NCI-H2081 (cell line): ENCODE measurements at places on chromosomes 16 and 17.

DNA sequence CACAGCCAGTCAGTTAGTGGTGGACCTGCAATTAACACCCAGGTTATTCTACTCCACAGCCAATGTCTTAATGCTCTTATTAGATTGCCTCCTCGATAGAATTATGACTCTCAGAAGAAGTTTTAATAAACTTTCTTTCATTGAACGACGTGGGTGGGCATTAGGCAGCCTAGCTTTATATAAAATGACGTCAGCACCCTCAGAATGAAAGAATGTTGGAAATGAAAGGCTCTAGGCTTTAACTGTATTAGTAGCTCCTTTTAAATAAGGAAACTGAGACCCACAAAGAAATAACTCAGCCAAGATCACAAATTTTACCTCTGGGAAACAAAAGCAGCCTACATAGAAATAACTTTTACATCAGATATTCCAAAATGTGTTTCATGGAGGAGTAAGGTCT is 91.3 kb upstream of the CLEC3A start:
- no peak for DNase-seq

DNA sequence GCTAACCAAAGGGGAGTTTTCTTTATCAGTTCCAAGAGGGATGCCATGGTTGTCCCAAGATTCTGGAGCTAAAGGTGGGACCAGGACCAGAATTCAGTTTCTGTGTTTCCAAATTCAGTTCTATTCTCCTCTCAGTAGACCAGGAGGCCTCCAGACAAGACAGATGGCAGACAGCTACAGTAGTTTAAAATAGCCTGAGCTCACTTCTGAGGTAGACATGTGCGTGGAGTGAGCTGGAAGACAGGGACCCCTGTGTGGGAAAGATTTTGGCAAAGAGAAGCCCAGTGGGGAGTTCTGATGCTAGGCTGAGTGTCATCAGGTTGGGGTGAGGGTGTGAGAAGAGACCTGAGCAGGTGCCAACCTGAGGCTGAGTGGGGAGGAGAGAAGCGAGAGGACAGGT is 95.4 kb downstream of the PRKCB start:
- DNase-seq, result no peak

GRCh38 chr17:27379888-27380533 is 76.2 kb upstream of the KSR1 start:
- DNase-seq, result no peak

- no peak for DNase-seq
Observed at GRCh38 chr16:71767060-71767900, 41.4 kb downstream of the AP1G1 start.

- no peak for DNase-seq
Observed at GRCh38 chr16:77885571-77886295, 97.4 kb downstream of the VAT1L start.

GRCh38 chr17:4068918-4069317 is 73.9 kb downstream of the ZZEF1 start:
- no peak for DNase-seq
